ENCODE measurements at places on chromosomes 12 and 14. TPM values are rescaled to one million over a fixed set of nuclear protein-coding genes. Genes with fewer than 3 reads are reported as not detected.

RAD51AP1 gene
- total RNA-seq, result 48.2 TPM

DNA sequence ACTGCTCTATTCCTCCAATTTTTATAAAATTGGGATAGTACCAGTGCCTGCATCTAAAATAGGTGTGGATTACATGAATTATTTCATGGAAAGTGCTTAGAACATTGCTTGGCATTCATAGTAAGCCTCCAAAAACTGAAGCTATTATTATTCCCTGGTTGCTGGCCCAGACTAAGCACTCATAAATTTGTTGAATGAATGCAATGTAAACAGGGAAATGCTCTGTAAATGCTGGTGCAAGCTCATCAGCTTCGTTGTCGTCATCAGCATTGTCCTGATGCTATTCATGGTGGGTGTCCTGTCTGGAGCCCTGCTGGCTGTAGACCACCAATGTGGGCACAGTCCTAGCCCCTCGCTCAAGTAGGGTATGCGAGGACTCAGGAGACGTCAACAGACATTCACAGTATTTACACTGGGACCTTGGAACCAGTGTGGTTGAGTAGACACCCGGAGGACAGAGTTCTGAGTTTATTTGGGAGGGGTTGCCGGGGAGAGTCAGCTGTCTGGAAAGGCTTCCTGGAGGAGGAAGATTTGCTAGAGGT is 16.5 kb downstream of the BDKRB2 start:
- no peak for DNase-seq

- no peak for DNase-seq
Observed at GRCh38 chr12:96108321-96108720, 72.9 kb upstream of the LTA4H start.

- DNase-seq, result no peak
Observed at GRCh38 chr14:83300476-83301064, 1766.9 kb upstream of the SEL1L start.

GRCh38 chr12:57127726-57128518 is at the start of gene LRP1:
Gene LRP1, plus strand, starts transcription at chr12:57128483. Its CDS starts 482 bp downstream, at chr12:57128965.
- DNase-seq, result peak; percentile 76

OR10AD1 gene
- not detected for total RNA-seq
